ENCODE measurements at places on chromosomes 4 and X. TPM values are rescaled to one million over a fixed set of nuclear protein-coding genes. Genes with fewer than 3 reads are reported as not detected.

GRCh38 chrX:40171513-40172400 lies 74.0 kb upstream of the BCOR start:
- no peak for DNase-seq

- DNase-seq, result no peak
These were observed 1293.1 kb downstream of the PCDH19 start for GRCh38 chrX:99117011-99117410.

DNA sequence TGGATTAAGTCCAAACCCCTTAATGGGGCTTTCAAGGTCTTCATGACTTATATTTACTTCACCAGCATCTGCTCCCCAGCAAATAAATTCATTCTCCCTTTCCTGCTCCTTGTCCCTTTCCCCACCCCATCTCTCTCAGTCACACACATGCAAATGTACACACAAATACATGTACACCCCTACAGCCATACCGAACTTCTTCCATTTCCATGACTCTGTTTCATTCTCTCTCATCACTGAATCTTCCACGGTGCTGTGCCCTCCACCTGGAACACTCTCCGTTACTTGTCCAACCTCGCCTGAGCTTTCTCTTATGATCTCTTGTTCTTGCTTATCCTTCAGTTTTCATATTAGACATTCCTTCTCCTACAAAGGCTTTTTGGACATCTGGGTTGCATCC lies 22.0 kb upstream of the RPA4 start:
- no peak for DNase-seq

DNA sequence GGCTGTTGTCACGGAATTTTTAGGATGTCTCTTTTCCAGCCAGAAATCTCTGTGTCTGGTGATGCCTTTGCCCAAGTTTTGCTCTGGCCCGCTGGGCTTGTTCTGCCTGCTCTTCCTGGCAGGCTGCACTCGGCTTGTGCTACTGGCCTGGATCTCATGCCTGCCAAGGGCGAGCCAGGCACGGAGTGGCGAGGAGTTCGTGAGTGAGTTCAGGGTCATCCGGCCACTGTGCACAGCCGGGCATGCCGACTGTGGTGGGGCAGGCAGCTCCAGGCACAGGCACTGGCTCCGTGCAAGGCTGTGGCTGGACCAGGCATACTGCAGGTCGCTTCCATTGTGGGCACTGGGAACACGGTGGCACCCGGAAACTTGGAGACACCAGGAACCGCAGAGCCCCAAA lies 129.1 kb downstream of the ARHGAP10 start:
- DNase-seq, result no peak

- DNase-seq, result no peak
These were observed 15.4 kb downstream of the MTHFD2L start for GRCh38 chr4:74173321-74173720.

DNA sequence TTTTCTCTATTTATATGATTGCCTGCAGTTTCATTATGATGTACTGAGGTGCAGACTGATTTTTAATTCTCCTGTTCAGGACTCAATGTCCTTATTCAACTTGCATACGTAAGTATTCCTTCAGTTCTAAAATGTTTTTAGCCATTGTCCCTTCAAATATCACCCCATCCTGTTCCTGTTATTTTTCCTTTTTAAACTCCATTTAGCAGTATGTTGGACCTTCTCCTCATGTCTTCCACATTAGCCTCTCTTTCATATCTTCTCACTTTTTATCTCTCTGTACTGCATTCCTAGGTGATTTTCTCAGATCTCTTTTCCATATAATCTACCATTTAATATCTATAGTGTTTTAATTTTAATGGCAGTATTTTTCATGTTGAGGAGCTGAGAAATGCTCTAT lies 317.7 kb downstream of the NR3C2 start:
- no peak for DNase-seq

- DNase-seq, result no peak
These were observed 3.1 kb downstream of the IL1RAPL1 start for GRCh38 chrX:28590396-28590795.

CFI gene
- 0.24 TPM for total RNA-seq

AMBN gene
- total RNA-seq, result not detected

All from progenitor cell of endocrine pancreas (in vitro differentiated cells).